Stomach (tissue), 19 donors: ENCODE measurements at places on chromosomes 6 and 20. TPM values are rescaled to one million over a fixed set of nuclear protein-coding genes. Genes with fewer than 3 reads are reported as not detected.

PSORS1C2 gene
- polyA plus RNA-seq, result not detected

TBXT gene
- not detected for polyA plus RNA-seq

MAN1A1 gene
- 9.1 TPM for polyA plus RNA-seq

LST1 gene
- 26.7 TPM for polyA plus RNA-seq

CTCFL gene
- polyA plus RNA-seq, result not detected

ECT2L gene
- not detected for polyA plus RNA-seq

CALHM4 gene
- polyA plus RNA-seq, result not detected

PLEKHG1 gene
- 1.9 TPM for polyA plus RNA-seq

NOX3 gene
- polyA plus RNA-seq, result not detected

ADGRG6 gene
- 4.6 TPM for polyA plus RNA-seq

HTR1E gene
- polyA plus RNA-seq, result 1.4 TPM

C6orf163 gene
- 1.1 TPM for polyA plus RNA-seq

SLC17A2 gene
- polyA plus RNA-seq, result not detected

CEP43 gene
- 8.0 TPM for polyA plus RNA-seq

CST4 gene
- polyA plus RNA-seq, result not detected
